ENCODE measurements at places on chromosomes 2 and 18. TPM values are rescaled to one million over a fixed set of nuclear protein-coding genes. Genes with fewer than 3 reads are reported as not detected.

GRCh38 chr2:95039978-95040377, 14.5 kb downstream of the MAL start:
- H3K36me3 ChIP-seq: no peaks in the 10 kb centered on the region
- peaks cover 12% of the 10 kb centered on the region for H3K4me1 ChIP-seq
- no peaks in the 10 kb centered on the region for H3K27me3 ChIP-seq
- no peak overlapping the region for H3K4me3 ChIP-seq
- no peak for DNase-seq

LCLAT1 gene
- total RNA-seq: 54.1 TPM

- no peak for DNase-seq
- no peaks in the 10 kb centered on the region for H3K36me3 ChIP-seq
Observed at GRCh38 chr2:239351687-239352086, 49.1 kb downstream of the HDAC4 start.

IL36B gene
- total RNA-seq: not detected

DNA sequence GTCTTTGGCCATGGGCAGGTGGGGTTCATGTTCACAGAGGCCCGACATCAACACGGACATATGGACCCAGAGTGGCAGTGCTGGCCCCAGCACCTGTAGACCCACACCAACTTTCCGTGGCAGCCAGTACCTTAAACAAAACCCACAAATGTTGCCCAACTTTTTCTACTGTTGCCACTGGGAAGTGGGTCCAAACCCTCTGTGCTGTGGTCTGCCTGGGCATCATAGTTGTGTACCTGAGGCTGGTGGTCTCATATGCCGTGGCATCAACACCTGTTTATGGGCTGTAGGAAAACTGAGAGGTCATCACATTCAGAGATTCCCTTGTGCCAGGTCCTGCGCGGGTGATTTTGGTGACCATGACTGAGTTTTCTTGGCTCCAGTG, 79.9 kb downstream of the SH3RF3 start:
- no peak overlapping the region for H3K4me3 ChIP-seq
- no peak for DNase-seq
- H3K36me3 ChIP-seq: no peaks in the 10 kb centered on the region
- peaks cover 29% of the 10 kb centered on the region for H3K4me1 ChIP-seq

TAF4B gene
- total RNA-seq: 8.7 TPM

- DNase-seq: peak; percentile 16
- no peaks in the 10 kb centered on the region for H3K27me3 ChIP-seq
- no peak overlapping the region for H3K4me3 ChIP-seq
Observed at GRCh38 chr18:10142496-10143160, 228.8 kb downstream of the VAPA start.

MBD5 gene
- total RNA-seq: 84.3 TPM

RGPD4 gene
- total RNA-seq: not detected

GRCh38 chr2:147224070-147224469, 620.8 kb upstream of the ACVR2A start:
- H3K27me3 ChIP-seq: no peaks in the 10 kb centered on the region
- no peak for DNase-seq
- no peaks in the 10 kb centered on the region for H3K4me1 ChIP-seq
- no peaks in the 10 kb centered on the region for H3K36me3 ChIP-seq

DNA sequence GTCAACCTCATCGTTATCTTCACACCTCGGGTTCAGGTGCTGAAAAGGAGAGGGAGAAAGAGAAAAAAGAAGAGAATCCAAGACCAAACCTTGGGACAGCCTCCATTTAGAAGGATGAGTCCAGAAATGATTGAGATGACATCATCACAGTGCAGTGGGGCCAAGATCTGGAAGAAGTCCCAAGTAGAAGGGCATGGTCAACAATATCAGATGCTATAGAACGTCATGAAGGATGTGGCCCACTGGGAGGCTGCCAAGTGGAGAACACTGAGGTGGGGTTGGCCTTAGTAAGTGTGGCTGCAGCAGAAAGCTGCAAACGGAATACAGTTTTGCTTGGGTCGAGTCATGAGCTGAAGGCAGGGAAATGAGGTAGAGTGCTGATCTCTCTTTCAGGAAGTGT, 91.1 kb upstream of the FZD7 start:
- H3K36me3 ChIP-seq: no peaks in the 10 kb centered on the region
- H3K4me1 ChIP-seq: peaks cover 9% of the 10 kb centered on the region
- no peak overlapping the region for H3K4me3 ChIP-seq
- no peak for DNase-seq

Measured in thyroid gland (tissue), 4 donors.